ENCODE measurements at places on chromosomes 6 and 20.
A peak's percentile ranks its signal among the peaks of the same experiment; 100 is the strongest.

DNA sequence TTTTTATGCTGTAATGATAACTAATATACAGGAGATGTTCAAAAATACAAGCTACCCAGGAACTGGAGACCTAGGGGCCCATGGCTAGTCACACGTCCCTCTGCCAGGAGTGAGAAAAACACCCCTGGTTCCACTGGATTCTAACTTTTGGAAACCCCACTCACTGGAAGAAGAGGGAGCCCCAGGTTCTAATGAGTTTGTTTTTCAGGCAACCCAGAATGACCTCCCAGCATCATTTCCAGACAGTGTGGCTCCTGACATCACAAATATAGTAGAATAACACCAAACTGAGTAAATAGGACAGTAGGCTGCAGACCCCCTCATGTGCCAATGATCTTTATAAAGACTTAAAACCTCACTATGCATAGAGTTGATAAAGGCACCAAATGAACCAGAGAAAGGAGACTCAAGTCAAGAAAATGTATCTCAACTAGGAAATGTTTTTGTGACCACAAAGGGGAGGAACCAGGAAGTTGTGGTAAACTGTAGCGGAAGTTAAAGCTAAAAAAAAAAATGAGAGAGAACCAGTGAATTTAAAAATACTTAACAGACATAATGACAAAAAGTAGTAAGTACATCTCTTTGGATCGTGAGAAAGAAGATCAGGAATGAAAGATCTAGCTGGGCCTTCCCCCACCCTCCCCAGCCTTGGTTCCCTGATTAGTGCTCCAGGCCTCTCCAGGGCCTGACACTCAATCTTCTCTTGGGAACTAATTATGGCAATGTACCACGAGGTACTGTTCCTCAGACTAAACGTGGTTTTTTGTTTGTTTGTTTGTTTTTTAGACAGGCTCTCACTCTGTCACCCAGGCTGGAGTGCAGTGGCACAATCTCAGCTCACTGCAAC, 19.8 kb downstream of the HLA-E start:
- no peak for DNase-seq

DNA sequence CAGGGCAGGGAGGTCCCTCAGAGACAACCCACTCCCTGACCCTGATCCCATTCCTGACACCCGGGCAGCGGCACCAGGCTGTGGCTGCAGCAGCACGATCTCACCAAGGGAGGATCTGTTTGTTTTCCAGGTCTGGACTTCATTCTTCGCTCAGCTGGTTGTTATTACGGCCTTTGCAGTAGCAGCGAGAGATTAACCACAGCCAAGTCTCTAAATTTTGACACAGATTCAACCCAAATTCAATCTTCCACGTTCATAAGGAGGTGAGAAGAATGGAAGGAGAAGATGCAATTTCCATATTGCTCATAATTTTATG, 91.1 kb upstream of the THBS2 start:
- DNase-seq: no peak

GRCh38 chr20:46828471-46828870, 66.2 kb upstream of the EYA2 start:
- DNase-seq: no peak

GRCh38 chr20:54093423-54094267, 23.3 kb upstream of the BCAS1 start:
- no peak for DNase-seq

GRCh38 chr20:22490287-22491193, 93.8 kb downstream of the FOXA2 start:
- DNase-seq: no peak

- no peak for DNase-seq
These were observed 4.1 kb upstream of the PHACTR2 start for GRCh38 chr6:143673669-143674068.

GRCh38 chr20:8156235-8157079, 24.4 kb downstream of the PLCB1 start:
- DNase-seq: no peak

- DNase-seq: no peak
These were observed 97.4 kb downstream of the YTHDF1 start for GRCh38 chr20:63118303-63119120.

DNA sequence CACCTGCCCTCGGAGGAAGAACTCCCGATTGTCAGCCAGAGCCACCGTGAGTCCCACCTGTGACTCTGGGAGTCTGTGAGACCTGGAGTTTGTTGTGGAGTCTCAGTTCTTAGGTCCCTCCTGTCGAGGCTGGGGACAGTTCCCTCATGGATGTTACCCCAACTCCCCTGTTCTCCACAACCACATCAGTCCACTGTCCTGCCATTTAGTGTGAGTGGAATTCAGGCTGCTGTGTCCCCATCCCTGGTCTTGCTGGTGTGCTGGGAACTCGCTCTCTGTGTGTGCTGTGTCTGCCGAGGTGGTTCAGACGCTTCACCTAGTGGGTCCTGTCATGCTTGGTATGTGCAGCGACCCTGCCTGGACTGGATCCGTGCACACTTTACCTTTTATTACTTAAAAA, 163.2 kb downstream of the DTNBP1 start:
- DNase-seq: no peak

- no peak for DNase-seq
These were observed 37.3 kb upstream of the UST start for GRCh38 chr6:148709577-148709976.

DNA sequence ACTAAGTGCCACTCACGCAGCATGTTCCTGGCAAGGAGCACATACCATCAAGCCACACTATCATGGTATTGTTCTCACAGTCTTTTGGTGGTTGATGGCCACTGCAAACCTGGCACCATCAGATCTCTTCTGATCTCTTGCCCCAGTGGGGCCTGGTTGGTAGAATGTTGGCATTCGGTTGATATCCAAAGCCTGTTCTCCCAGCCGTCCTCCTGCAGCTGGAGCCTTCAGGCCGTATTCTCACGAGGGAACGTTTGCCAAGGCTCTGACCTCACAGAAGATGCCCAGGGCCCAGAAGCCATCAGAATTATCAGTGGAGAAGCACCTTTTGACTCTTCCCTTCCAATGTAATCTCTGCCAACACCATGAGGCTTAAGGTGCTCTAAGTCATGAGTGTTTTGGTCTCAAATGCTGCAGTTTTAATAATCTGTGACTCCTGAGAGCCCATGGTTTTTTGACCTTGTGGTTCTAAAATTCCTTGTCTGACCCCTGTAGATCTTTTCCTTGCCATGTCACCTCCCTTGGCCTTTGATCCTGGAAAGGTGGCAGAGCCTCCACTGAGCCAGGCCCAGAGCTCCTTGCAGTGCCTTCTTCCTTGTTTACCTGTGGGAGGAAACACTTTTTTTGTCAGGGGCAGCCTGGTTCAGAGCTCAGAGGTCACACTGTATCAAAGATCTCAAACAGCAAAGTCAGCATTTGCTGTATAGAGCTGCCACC, 27.8 kb downstream of the POFUT1 start:
- DNase-seq: no peak

- DNase-seq: no peak
These were observed 58.1 kb downstream of the UBE2V1 start for GRCh38 chr20:50054626-50055511.

GRCh38 chr6:27546522-27546921, 73.6 kb upstream of the ZNF184 start:
- no peak for DNase-seq

- DNase-seq: no peak
These were observed 2.8 kb upstream of the CDSN start for GRCh38 chr6:31122791-31123706.

DNA sequence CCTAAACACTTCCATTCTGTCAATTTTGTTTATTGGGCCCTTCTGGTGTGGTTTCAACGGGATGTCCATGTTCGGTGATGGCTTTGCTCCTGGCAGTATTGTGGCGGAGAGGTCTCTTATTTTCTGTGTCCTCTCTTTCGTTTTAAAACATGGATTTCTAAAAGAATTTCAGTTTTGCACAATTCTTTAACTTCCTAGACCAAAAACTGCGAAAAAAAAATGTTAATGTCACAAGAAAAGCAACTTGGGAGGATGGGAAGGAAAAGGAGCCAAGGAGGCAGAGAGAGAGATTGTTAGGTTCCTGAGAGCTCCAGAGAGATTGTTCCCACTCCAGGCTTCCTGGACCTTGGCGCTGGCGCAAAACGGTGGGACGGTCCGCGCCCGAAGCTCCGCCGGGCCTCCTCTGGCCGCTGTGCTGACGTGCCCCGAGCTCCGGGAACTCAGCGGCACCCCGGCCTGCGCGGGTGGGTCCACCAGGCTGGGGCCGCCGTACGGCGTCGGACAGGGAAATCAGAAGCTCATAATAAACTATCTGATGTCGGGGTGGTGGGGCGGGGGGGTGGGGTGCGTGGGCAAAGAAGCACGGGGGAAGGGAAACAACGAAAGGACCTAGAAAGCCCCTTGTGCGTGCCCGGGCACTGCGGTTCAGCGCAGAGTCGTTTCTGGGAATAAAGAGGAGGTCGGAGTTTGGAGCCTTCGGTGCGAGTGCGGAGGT, 951 bp upstream of the OLIG3 start:
- DNase-seq: no peak

- no peak for DNase-seq
These were observed 50.6 kb upstream of the EXOC2 start for GRCh38 chr6:743320-744096.

GRCh38 chr6:127365874-127366273, 22.5 kb upstream of the ECHDC1 start:
- no peak for DNase-seq

DNA sequence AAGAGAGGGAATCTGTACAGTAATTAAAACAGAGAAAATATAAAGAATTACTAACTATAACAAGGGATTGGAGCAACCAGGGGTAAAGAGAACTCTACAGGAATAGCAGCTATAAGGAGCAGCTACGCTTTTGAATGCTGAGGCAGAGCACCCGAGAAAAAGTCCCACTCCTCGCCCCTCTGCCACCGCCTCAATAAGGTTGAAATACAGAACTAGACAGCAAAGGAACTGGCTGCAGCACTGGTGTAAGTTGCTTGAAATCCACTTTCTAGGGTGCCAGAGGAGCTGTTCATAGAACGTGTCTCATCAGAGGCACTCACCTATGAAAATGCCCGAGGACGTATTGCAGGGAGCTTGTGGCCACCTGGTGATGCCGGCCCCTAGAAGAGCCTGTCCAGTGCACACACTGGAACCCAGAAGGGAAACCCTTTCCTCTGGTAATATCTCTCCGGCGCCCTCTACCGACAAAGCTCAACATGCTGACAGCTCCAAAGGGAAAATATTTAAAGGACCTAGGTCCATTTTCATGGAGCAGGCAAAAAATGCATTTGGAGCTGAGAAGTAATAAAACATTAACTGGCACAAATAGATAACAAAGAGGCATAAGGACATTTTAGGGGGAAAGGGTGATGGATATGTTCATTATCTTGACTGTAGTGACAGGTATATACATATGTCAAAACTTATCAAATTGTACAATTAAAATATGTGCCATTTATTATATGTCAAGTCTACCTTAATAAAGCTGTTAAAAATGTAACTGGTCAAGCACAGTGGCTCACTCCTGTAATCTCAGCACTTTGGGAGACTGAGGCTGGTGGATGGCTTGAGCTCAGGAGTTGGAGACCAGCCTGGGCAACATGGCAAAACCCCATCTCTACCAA, 137.4 kb upstream of the HDAC2 start:
- peak; percentile 42 for DNase-seq

DNA sequence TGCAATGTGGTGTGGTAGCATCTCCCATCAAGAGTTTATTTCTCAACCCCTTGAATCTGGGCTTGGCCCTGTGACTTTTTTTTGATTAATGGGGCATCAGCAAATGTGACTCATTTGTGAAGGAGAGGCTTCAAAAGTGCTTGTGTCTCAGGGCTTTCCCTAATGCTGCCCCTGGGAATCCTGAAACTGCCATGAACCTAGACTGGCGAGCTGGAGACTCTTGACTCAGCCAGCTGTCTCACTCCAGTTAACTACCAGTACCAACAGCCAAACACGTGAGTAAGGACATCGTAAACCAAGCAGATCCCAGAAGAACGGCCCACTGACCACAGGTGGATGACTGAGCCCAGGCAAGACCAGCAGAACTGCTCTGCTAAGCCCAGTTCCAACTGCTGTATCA, 72.8 kb upstream of the ADTRP start:
- no peak for DNase-seq

DNA sequence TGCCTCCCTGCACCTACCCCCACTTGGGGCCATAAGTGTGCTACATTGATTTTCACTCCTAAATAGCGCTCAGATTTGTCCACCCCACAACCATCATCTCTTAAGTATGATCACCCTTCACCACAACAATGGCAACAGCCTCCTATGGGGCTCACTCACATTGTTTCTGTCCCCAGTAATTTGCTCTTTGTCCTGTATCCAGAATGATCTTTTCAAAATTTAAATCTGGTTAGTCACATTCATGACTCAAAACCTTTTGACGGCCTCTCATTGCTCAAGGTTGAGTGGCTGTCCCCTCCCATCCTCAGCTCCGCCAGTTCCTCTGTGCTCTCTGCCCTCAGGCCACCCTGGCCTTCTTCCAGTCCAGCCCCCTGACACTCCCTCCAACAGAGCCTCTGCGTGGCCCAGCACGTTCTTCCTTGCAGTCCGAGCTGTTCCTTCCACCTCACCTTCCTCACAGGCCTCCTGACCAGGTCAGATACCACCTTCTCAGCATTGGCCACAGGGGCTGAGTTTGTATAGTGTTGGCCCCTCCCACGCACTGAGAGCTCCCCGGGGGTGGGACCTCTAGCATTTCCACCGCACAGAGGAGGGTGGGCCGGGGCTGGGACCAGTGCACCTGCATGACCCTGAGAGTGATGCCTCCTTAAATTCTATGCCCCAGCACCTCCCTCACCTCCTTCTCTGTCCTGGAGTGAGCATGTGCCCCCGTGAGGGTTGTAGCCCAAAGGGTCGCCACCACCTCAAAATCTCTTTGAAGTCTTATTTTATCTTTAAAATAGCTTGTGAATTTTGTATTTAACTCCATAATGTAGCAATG, 2.4 kb upstream of the PPP1R3G start:
- no peak for DNase-seq

DNA sequence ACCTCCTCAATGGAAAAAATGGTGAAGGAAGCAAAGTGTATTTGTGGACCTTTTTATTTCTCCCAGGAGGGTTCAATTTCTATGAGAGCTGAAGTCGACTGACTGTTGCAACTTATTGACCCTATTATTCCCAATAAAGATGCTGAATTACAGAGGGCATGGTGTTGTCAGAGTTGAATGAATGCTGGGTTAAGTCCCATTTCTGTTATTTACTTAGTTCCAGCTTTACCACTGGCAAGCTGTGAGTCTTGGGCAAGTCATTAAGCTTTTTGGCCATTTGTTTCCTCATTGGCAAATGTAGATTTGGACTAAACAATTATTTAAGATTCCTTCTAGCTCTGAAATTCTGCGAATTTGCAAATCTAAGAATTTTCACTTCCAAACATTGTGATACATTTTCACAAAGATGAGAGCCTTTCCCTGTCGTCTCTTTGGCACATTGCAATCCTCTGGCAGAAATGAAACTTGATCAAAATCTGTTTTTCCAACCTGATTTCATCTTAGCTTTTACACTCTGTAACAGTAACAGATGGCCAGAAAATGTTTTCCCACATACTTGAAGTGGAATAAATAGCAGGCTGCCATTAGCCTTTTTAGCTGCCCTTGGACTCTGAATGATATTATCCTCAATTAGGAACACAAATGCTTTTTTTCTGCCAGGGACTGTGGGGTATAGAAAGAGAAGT, 21.3 kb downstream of the BLTP3A start:
- no peak for DNase-seq

All from activated CD4-positive, alpha-beta memory T cell treated with anti-CD3 and anti-CD28 coated beads, Interleukin-2, amount 10 ng/mL, durations not matched to agents 7 days and 5 days (primary cell).